Suppressor macrophage treated with lipopolysaccharide for 4 hours (primary cell): ENCODE measurements at places on chromosomes 7 and 10.

DNA sequence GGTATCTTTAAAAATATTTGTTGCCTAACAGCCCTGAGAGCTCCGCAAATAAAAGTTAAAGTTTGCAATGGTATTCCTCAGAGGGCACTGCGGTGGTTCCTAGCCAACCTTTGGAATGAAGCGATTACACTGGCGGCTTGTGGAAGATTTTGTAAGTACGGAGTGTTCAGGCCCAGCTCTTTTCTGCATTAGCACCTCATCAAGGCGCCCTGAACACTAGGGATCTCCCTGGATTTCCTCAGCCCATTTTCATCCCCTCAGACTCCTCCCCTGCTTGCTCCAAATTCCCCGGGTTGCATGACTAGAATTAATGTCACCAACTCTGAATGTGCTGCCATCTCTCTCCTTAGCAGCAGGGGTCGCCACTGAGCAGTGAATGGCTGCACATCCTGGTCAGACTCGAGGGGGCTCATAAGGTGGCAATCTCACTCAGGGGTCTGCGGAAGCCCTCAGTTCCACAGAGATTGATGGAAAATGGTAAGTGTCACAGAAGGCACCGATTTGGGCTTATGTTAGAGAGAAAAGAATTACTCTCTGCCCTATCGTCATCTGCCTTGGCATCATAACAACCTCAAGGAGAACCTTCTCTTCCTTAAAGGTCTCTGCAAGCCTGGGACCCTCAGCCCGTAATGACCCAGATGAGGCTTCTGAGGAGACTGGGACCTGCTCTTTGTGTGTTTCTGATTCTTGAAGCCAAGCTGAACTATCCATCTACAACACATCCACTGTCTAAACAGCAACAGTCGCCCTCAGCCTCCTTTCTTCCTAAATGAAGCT, 262.8 kb upstream of the AOAH start:
- peak; percentile 75 for DNase-seq

DNA sequence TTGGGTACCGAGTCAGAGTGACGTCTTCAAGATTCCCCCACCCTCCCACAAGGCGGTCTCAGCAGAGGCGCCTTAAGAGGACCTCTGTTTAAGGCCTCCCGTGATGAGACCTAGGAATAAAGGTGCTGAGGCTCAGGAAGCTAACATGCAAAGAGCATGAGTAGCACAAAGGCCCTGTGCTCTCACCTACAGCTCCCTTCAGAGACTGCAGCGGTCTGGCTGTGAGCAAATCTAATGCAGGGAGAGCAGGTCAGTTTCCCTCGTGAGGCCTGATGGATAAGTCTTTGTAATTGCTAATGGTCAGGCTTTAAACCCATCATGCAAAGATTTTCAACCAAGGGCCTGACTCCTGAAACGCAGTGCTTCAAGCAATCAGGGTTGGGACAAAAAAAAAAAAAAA, 909.3 kb upstream of the GHITM start:
- DNase-seq = no peak

GRCh38 chr7:16345979-16346958, 75.1 kb downstream of the CRPPA start:
- DNase-seq = no peak

DNA sequence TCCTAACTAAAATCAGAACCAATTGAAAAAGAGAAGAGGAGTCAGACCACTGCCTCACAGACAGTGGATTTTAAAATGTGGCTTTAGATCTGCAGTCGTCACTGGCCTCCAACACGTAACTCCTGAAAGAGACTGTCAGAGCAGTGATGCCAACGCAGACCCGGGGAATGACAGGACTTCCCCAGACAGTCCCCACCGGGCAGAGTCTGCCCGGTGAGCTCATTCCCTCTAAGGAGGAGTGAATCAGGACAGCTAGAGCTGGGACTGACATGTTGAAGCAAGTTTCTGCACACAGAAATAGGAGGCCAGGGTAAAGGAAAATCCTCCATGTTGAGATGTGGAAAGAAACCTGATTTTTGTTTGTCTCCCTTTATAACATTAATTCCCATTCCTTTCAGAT, 105.0 kb downstream of the TES start:
- peak; percentile 12 for DNase-seq

- DNase-seq = no peak
Observed at GRCh38 chr10:92164036-92164696, 126.7 kb downstream of the CPEB3 start.

DNA sequence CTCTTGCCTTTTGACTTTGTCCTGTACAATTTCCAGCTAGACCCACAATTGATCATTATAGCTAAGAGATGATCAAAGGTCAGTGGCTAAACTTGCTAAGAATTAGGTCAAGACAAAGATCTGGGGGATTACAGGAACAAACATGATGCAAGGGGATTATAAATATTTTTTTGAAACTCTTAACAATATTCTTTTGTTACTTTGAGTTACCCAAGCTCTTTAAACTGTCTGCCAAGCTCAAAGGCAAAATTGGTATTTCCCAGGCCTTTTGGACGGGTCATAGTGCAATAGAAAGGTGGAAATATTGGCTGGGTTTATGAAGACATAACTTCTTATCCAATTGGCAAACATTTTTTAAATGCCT, 23.4 kb downstream of the TBXAS1 start:
- DNase-seq = no peak

- no peak for DNase-seq
Observed at GRCh38 chr10:108090476-108091215, 926.1 kb upstream of the SORCS1 start.

GRCh38 chr7:121914676-121915279, 41.8 kb downstream of the PTPRZ1 start:
- DNase-seq = no peak

- DNase-seq = no peak
Observed at GRCh38 chr7:959271-959670, 4.8 kb upstream of the ADAP1 start.
